ENCODE measurements at places on chromosomes 1 and 21. TPM values are rescaled to one million over a fixed set of nuclear protein-coding genes. Genes with fewer than 3 reads are reported as not detected.

ST6GALNAC3 gene
- 19.0 TPM for total RNA-seq

CCDC185 gene
- total RNA-seq, result not detected

- no peaks in the 10 kb centered on the region for H3K36me3 ChIP-seq
- H3K4me1 ChIP-seq, result peaks cover 4% of the 10 kb centered on the region
- H3K27ac ChIP-seq, result no peak overlapping the region
These were observed 195.7 kb downstream of the GPATCH2 start for GRCh38 chr1:217435204-217435603.

ROR1 gene
- total RNA-seq, result 73.6 TPM

DNA sequence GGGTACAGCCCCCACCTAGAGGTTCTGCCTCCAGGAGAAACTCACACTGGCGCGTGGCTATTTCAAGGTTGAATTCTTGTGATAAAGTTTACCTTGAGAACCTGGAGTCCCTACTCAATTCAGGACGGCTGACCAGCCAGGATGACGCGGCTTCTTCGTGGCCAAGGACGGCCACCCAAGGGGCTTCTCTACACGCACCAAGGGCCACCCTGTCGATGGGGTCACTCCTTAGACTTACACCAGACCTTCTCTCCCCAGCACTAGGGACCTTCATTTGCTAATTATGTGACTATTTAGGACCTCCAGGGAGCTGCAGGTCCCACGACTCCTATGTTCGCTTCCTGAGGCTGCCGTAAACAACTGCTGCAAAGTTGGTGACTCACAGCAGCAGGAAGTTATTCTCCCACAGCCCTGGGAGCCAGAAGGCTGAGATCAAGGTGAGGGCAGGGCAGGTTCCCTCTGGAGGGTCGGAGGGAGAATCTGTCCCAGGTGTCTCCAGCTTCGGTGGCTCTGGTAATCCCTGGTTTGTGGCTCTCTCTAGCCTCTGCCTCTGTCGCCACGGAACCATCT is 135.9 kb downstream of the NPHP4 start:
- H3K27me3 ChIP-seq, result no peaks in the 10 kb centered on the region
- no peak for DNase-seq
- no peaks in the 10 kb centered on the region for H3K36me3 ChIP-seq
- H3K27ac ChIP-seq, result no peak overlapping the region
- H3K4me1 ChIP-seq, result 0 out of 2 replicates have a peak, but pooled peaks cover 3% of the 10 kb centered on the region

TCHH gene
- total RNA-seq, result 0.07 TPM

OXCT2 gene
- 2.9 TPM for total RNA-seq

PAX7 gene
- not detected for total RNA-seq

- H3K27me3 ChIP-seq, result no peaks in the 10 kb centered on the region
- no peaks in the 10 kb centered on the region for H3K36me3 ChIP-seq
- no peak for DNase-seq
- H3K27ac ChIP-seq, result no peak overlapping the region
- H3K4me1 ChIP-seq, result no peaks in the 10 kb centered on the region
These were observed 4.7 kb downstream of the AMY2B start for GRCh38 chr1:103576065-103576464.

GRCh38 chr1:168520052-168520751 is 23.6 kb downstream of the XCL2 start:
- no peaks in the 10 kb centered on the region for H3K4me1 ChIP-seq
- no peaks in the 10 kb centered on the region for H3K36me3 ChIP-seq
- no peak for DNase-seq
- H3K4me3 ChIP-seq, result no peak overlapping the region
- H3K27me3 ChIP-seq, result no peaks in the 10 kb centered on the region

DNA sequence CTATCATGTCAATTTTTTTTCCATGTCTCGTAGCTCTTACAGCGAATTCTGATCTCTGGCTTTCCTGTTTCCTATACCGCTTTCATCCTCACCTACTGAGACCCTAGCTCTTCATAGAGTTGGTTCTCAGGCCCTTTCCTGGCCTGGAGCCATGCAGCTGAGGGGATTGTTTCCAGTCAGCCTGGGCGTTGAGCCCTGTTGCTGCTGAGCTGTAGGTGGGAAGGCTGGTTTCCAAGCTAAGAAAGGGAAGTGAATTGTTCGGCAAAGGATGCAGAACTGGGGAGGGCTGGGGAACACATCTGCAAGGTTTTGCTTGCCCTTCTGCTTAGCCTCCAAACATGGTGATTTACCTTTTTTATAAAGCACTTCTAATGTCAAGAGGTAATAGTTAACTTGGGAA is 41.5 kb downstream of the SPATA46 start:
- no peak for DNase-seq
- H3K4me1 ChIP-seq, result no peaks in the 10 kb centered on the region
- H3K27me3 ChIP-seq, result no peaks in the 10 kb centered on the region
- H3K4me3 ChIP-seq, result no peak overlapping the region

DNA sequence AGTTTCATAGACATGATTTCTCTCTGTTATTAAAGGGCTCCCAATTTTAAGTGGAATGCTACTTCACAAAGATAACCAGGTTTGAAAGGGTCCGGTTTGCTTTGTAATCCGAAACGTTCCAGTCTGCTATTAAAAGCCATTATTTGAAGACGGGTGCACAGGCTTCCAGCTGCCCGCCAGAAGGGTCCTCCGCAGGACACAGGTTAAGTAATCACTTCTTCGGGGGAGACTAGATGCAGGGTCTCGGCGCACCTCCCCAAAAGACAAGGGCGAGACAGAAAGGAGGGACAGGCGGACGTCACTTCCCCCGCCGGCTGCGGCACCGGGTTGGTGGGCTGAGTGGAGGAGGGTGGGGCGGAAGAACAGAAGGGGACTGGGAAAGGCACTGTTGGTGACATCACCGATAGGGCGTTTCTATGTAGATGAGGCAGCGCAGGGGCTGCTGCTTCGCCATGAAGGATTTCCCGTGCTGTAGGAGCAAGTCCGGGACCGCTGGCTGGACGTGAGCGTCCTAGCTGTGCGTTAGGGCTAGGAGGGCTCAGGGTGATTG is 8.9 kb downstream of the RNU1-2 start:
- no peaks in the 10 kb centered on the region for H3K27me3 ChIP-seq
- H3K27ac ChIP-seq, result peak overlapping the region; percentile 100
- H3K4me3 ChIP-seq, result peak overlapping the region; percentile 49

KRTAP19-4 gene
- not detected for total RNA-seq

DNA sequence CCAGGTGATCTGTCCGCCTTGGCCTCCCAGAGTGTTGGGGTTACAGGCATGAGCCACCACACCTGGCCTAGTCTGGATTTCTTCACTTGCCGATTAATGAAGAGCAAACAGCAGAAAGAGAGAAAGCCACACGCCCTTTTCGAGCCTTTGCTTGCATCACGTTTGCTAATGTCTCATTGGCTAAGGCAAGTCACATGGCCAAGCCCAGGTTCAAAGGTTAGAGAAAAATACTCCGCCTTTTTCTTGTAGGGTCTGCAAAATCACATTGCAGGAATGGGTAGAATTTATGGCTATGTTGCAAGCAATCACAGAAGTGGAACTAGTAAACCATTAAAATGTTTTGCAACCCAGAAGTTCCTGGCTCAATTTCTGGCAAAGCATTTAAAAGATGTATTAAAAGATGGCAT is 26.8 kb upstream of the BACH1 start:
- no peaks in the 10 kb centered on the region for H3K36me3 ChIP-seq
- no peaks in the 10 kb centered on the region for H3K4me1 ChIP-seq
- no peaks in the 10 kb centered on the region for H3K27me3 ChIP-seq
- H3K4me3 ChIP-seq, result no peak overlapping the region
- no peak for DNase-seq
- no peak overlapping the region for H3K27ac ChIP-seq

- no peaks in the 10 kb centered on the region for H3K4me1 ChIP-seq
- H3K27ac ChIP-seq, result no peak overlapping the region
- H3K36me3 ChIP-seq, result no peaks in the 10 kb centered on the region
- DNase-seq, result no peak
- H3K4me3 ChIP-seq, result no peak overlapping the region
These were observed 89.1 kb upstream of the LYST start for GRCh38 chr1:235955777-235956176.

DNA sequence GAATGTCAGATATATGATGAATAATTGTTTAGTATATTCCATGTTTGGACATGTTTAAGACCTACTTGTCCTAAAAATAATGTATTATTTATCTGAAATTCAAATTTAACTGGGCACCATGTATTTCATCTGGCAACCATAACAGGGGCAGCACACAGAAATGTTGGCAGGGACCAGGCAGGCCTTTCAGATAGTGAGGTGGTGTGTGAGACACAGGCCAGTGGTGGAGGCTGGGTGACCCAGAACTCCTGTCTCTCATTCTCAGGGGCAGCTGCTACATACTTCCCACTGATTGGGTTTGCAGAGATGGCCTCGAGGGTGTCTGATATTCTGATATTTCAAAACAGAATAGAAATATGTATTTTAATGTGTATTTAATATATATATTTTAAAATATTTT is 1.3 kb upstream of the FASLG start:
- no peak for DNase-seq
- no peak overlapping the region for H3K4me3 ChIP-seq
- H3K4me1 ChIP-seq, result no peaks in the 10 kb centered on the region
- no peak overlapping the region for H3K27ac ChIP-seq
- no peaks in the 10 kb centered on the region for H3K27me3 ChIP-seq

- H3K27me3 ChIP-seq, result no peaks in the 10 kb centered on the region
- H3K4me3 ChIP-seq, result no peak overlapping the region
- DNase-seq, result no peak
- peaks cover 3% of the 10 kb centered on the region for H3K4me1 ChIP-seq
- no peaks in the 10 kb centered on the region for H3K36me3 ChIP-seq
These were observed 4.9 kb upstream of the SHISA4 start for GRCh38 chr1:201883786-201884185.

SLC45A1 gene
- total RNA-seq, result 1.7 TPM

- no peaks in the 10 kb centered on the region for H3K36me3 ChIP-seq
- no peak overlapping the region for H3K27ac ChIP-seq
- H3K4me3 ChIP-seq, result no peak overlapping the region
- H3K4me1 ChIP-seq, result no peaks in the 10 kb centered on the region
- no peaks in the 10 kb centered on the region for H3K27me3 ChIP-seq
These were observed 73.5 kb downstream of the LRIG2 start for GRCh38 chr1:113146242-113147072.

DNA sequence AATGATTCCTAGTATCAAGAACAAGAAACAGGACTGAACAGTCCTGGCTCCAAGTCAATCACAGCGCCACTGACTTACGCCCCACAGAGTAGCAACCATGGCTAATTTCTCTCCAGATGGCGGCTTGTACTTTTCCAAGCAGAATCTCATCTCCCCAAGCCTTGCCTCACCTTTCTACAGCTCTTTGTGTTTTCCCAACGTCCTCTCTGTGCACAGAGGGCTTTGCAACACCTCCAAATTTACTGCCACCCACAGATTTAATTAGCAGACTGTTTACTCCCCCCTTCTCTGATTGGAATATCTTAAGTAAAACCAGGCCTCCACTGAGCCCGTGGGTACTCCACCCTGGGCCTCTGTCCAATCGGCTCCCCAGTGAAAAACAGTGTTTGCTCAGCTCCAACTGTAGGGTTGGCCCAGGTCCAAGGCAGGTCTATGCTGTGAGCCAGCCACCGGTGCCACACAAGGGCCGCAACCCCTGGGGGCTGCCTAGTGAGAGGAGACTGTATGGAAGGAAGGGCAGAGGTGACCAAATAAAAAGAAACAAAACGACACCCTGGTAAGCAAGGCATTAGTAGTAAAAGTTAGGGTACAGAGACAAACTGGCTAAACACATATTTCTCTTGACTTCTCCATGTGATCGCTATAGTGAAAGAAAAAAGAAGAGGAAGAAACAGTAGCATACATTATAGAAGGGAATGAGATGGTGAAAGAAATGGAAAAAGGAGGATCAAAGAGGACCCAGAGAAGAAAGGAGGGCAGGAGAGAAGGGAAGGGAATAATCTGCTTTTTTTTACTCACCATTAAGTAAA is 128.4 kb upstream of the SOD1 start:
- H3K4me1 ChIP-seq, result peaks cover 4% of the 10 kb centered on the region
- H3K27ac ChIP-seq, result no peak overlapping the region
- H3K4me3 ChIP-seq, result no peak overlapping the region
- H3K36me3 ChIP-seq, result no peaks in the 10 kb centered on the region
- no peaks in the 10 kb centered on the region for H3K27me3 ChIP-seq
- DNase-seq, result no peak

- H3K36me3 ChIP-seq, result no peaks in the 10 kb centered on the region
- peak overlapping the region; percentile 91 for H3K4me3 ChIP-seq
- H3K27me3 ChIP-seq, result no peaks in the 10 kb centered on the region
- H3K27ac ChIP-seq, result peak overlapping the region; percentile 88
These were observed 951 bp downstream of the GGPS1 start for GRCh38 chr1:235329139-235329902.

LGR6 gene
- total RNA-seq, result 1.1 TPM

GRCh38 chr1:213969958-213970555 is 17.7 kb upstream of the PROX1 start:
- H3K4me1 ChIP-seq, result no peaks in the 10 kb centered on the region
- no peak for DNase-seq
- H3K27me3 ChIP-seq, result peaks cover 2% of the 10 kb centered on the region
- H3K36me3 ChIP-seq, result no peaks in the 10 kb centered on the region
- no peak overlapping the region for H3K4me3 ChIP-seq

DNA sequence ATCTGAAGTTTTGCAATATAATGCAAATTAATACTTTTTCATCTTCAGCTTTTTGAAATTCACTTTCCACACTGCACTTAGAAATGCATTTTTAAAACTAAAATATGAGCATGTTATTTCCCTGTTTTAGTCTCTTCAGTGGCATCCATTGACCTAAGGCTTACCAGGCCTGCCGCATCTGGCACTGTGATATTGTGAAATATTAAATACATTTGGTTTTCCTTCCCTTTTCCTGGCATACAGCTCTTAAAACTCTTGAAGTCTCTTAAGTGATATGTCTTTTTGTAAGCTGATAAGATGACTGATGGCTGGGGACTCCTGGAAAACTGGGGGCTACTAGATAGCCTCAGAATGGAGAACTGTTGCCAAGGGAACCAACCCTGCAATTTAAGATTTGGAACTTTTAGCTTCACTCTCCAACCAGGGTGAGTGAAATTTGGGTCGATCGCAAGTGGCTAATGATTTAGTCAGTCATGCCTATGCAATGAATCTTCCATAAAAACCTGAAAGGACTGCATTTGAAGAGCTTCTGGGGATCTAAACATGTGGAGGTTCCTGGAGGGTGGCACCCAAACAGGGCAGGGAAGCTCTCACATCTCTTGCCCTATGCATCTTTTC is 75.5 kb upstream of the PDC start:
- H3K36me3 ChIP-seq, result no peaks in the 10 kb centered on the region
- H3K4me1 ChIP-seq, result no peaks in the 10 kb centered on the region
- H3K4me3 ChIP-seq, result no peak overlapping the region
- H3K27ac ChIP-seq, result no peak overlapping the region
- H3K27me3 ChIP-seq, result no peaks in the 10 kb centered on the region
- DNase-seq, result no peak

- no peak overlapping the region for H3K27ac ChIP-seq
- no peaks in the 10 kb centered on the region for H3K4me1 ChIP-seq
- no peaks in the 10 kb centered on the region for H3K27me3 ChIP-seq
- no peak overlapping the region for H3K4me3 ChIP-seq
- no peaks in the 10 kb centered on the region for H3K36me3 ChIP-seq
- no peak for DNase-seq
These were observed 283.7 kb downstream of the ZNF648 start for GRCh38 chr1:181777812-181778211.

- no peak for DNase-seq
- no peak overlapping the region for H3K27ac ChIP-seq
- H3K4me1 ChIP-seq, result no peaks in the 10 kb centered on the region
- H3K27me3 ChIP-seq, result no peaks in the 10 kb centered on the region
- H3K4me3 ChIP-seq, result no peak overlapping the region
These were observed 113.0 kb upstream of the TMPRSS2 start for GRCh38 chr21:41620982-41621381.
